ENCODE measurements at places on chromosomes 5 and 9. TPM values are rescaled to one million over a fixed set of nuclear protein-coding genes. Genes with fewer than 3 reads are reported as not detected.

PCA3 gene
- total RNA-seq = not detected

MYORG gene
- total RNA-seq = 2.8 TPM

PDGFRB gene
- 108 TPM for total RNA-seq

FOXD4L4 gene
- 0.97 TPM for total RNA-seq

SLCO6A1 gene
- not detected for total RNA-seq

QRFP gene
- total RNA-seq = not detected

TRPM6 gene
- 0.32 TPM for total RNA-seq

NDUFS4 gene
- 108 TPM for total RNA-seq

PCDHB11 gene
- 0.65 TPM for total RNA-seq

BARHL1 gene
- not detected for total RNA-seq

GPBP1 gene
- total RNA-seq = 38.8 TPM

ECSCR gene
- total RNA-seq = 28.2 TPM

ZFP62 gene
- total RNA-seq = 2.9 TPM

DNAJC21 gene
- total RNA-seq = 9.7 TPM

All from cardiac atrium fibroblast (primary cell).